ENCODE measurements at places on chromosomes 6 and 20. TPM values are rescaled to one million over a fixed set of nuclear protein-coding genes. Genes with fewer than 3 reads are reported as not detected.
A peak's percentile ranks its signal among the peaks of the same experiment; 100 is the strongest.

DNA sequence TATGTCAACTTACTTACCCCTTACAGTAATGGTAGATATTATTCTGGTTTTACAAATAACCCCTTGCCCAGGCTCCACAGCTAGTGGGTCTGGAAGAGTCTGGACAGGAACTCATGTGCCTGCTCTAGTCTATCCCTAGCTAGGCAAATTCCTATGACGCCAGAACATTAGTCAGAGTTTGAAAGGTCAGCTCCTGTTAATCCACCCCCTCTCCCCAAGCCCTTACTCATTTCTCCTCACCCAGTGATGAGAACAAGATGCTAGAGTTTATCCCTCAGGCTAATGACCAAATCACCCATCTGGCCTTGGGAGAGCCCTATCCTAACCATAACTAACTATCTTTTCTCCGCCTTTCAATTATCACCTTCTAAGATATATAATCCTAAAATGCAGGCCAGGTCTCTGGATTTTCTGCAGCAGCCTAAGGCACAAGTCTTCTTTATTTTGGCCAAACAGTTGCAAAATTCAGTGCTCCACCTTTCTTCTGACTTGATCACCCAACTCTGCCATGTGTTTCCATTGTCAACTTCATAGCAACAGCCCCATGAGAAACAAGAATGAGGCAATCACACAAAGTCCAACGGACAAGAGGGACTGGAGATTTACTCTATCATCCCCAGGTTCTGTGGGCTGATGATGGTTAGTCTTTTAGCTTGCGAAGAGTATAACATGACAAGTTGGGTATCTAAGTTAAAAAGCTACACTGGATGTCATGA, 113.3 kb downstream of the TASP1 start:
- no peak for DNase-seq

- no peak for DNase-seq
These were observed 64.0 kb upstream of the KCNK16 start for GRCh38 chr6:39386487-39386886.

GRCh38 chr6:31243508-31243907, 28.4 kb downstream of the HLA-C start:
- DNase-seq, result peak; percentile 26

- no peak for DNase-seq
These were observed 45.1 kb downstream of the FNDC1 start for GRCh38 chr6:159214281-159214680.

GRCh38 chr6:148892247-148892646, 145.4 kb downstream of the UST start:
- DNase-seq, result no peak

The CLPSL1 gene
- total RNA-seq, result not detected

DNA sequence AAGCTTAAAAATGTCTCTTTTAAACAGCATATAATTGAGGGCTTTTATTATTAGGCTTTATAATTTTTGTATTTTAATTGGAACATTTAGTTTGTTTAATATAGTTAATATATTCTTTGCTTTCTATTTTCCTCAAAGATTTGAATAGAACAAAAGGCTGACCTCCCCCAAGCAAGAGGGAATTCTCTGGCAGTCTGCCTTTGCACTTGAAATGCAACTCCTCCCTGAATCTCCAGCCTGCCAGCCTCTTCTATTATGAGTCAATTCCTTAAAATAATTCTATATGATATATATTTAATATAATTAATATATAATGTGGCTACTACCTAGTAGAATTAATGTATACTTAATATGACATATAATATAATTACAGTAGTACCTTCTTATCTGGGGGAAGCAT, 69.2 kb downstream of the PTPRA start:
- DNase-seq, result no peak

DNA sequence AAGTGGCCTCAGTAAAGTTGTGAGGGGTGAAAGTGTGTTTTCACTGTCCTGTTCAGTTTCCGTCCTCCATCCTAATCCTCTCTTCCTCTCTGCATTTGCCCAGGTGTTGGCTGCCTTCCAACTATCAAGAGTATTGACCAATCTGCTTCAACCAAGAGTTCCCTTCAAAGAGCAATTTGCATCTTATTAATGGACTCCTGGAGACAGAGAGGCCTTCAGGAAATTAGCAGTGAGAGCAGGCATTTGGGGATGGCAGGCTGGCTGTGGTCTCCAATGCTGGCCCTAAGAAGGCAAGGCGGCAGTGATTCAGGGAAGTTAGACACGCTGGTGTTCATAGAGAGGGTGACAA, 77.2 kb downstream of the GPR6 start:
- DNase-seq, result no peak

GRCh38 chr6:166523782-166524559, 62.5 kb downstream of the RAMACL start:
- no peak for DNase-seq

The BPI gene
- not detected for total RNA-seq

DNA sequence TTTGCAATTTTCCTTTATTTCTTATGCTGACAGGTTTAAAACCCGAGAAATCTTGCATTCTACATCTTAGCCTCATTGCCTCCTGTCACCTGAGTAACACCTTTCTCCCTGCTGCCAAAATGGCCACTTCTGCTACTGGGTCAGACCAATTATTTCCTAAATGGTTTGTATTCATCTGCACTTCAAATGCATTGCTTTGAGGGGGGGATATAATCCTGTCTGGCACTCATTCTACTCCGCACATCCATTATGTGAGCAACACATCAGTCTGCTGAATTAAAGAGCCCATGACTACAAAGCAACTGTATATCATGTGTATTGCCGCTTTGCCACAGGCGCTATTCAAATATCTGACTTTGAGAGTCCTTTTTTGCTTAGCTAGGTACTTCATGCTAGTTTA, 141.6 kb upstream of the TSHZ2 start:
- DNase-seq, result no peak

DNA sequence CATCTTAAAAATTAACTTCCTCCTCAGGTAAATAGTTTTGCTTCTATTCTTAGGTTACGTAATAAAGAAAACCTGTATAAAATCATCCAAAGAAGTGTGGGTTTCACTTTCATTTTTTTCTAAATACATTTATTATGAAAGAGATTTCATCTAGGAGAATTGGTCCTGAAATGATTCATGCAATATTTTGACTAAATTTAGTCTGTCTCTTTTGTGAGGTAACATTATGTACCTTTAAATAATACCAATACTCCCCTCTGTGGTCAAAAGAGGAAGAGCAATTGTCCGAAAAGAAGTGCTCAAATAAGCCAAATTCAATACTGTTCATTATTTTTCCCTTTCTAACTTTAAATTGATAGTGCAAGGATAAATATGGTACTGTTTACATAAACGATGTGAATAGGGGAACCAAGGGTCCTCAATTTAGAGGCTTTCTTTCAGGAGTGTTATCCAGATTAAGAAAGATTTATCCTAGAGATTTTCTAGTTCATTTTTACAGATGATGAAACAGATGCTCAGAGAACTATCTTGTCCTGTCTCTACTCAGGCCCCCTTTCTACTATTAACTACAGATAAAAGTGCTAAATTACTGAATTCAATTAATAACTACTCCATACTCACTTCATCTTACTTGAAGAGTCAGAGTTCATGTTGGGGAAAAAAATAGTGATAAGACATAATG, 26.2 kb downstream of the CYP39A1 start:
- peak; percentile 55 for DNase-seq

GRCh38 chr6:99334526-99335127, 14.8 kb downstream of the FAXC start:
- DNase-seq, result peak; percentile 50

The TBXT gene
- total RNA-seq, result not detected

DNA sequence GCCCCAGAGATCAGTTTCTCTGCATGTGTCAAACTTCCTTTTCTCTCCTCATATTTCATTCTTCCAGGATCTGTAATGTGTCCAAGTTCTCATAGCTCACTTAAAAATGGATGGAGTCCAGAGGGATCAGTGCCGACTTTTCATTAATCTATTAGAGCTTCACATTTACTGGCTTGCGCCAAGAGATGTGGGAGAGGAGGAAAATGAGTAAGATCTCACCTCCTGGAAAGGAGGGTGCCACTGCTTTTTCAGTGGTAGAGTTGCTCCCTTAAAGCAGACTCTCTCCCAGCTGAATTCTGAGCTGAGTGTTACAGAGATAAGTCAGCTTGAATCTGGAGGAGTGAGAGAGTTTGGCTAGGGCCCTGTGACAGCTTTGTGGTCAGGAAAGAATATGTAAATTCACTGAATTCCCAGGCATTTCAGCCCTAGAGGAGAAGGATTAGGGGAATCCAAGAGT, 175.9 kb downstream of the SOX4 start:
- no peak for DNase-seq

- DNase-seq, result no peak
These were observed 143.3 kb upstream of the MAP3K7 start for GRCh38 chr6:90730151-90730673.

The LHFPL5 gene
- 0.16 TPM for total RNA-seq

DNA sequence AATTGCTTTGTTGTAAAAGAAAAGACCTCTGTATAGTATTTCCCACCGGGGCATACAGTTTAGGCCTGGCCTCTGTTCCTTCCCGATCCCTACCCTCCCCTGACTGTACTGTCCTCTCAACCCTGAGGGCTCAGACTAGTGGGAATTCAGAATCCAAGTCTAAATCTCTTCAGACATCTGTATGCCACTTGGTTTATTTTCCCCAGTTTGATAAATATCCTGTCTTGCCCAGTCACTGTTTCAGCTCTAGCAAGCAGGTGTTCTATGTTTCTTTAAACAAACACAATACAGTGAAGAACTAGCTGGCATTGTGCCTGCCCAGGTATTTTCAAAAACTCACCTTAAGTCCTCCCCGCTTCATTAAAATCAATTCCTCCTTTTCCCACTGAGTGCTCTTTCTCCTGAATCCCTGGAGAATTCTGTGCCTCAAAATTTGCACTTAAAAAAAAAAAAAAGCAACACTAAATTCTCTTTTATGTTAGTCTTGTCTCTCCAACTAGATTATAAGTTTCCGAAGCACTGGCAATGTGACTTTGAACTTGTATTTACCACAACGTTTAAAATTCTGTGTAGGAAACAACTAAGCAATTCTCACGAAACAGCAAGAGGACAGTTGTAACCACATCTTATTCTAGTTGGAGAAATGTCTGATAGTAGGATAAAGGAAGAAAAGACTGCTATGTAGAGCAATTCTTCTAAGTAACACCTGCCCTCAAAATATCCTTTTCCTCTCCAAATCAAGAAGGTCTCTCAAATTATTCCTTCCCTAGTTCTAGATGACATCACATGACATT, 112.0 kb upstream of the CARMIL1 start:
- DNase-seq, result peak; percentile 15

DNA sequence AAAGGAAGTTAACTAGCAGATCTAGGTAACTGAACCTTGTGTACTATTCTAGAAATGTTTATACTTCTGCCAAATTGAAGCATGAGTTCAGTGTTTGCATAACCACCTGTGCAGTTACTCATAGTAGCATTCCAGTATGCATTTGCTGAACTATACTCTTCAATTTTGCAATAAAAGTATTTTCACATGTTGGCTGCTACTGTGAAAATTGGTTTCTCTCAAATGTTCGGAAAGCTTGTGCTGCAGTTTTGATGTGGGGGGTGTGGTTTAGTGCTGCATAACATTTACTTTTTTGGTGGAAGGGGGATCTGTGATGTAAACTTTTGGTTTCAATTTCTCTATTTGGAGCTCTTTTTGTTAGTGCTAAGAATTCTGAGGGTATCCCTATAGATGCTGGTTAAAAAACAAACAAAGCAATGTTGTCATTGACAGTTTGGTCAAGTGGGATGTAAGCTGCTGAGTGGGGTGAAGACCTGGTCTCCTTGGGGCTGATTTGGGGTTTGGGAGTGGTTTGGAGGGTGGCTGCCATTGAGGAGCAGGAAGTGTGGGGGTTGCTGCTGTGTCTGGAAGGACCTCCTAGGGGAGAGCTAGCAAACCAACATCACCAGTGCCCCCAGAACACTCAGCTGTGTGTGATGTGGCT, 87.8 kb downstream of the CARMIL1 start:
- DNase-seq, result no peak

The RIPOR2 gene
- 0.20 TPM for total RNA-seq

GRCh38 chr6:8857160-8857559, 421.8 kb upstream of the SLC35B3 start:
- no peak for DNase-seq

DNA sequence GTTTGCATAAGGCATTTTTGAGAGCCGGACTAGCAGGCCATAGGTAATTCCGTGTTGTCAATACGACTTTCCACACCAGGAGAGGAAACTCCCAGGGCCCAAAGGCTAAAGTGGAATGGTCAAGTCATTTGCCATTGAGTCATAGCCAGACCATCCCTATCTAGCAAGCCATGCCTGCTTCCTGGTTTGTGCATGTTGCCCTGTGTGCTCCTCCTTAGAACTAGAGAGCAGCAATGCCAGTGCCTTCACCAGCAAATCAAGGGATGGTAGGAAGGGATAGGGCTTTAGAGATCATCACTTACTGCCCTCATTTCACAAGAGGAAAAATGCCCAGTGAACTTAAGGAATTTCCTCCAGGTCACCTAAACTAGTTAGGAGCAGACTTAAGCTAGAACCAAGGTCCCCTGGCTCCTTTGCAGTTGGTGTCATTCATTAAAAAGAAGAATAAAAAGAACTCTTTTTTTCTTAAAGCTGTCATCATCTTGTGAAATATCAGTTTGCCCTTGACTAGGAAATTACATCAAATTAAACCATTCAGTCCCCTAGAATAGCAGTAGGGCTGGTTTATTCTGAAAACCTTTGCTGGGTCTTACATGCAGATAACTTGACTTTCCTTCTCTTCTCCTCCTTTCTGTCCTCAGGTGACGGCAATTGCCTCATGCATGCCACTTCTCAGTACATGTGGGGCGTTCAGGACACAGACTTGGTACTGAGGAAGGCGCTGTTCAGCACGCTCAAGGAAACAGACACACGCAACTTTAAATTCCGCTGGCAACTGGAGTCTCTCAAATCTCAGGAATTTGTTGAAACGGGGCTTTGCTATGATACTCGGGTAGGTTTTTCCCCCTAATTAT, 7.4 kb downstream of the TNFAIP3 start:
- DNase-seq, result no peak

The VGLL2 gene
- not detected for total RNA-seq

The DYNLT2 gene
- total RNA-seq, result 1.7 TPM

The CCN2 gene
- 29.2 TPM for total RNA-seq

- DNase-seq, result no peak
These were observed 81.9 kb downstream of the GJA10 start for GRCh38 chr6:89975991-89976693.

- peak; percentile 46 for DNase-seq
These were observed 22.1 kb downstream of the DCBLD1 start for GRCh38 chr6:117504478-117505144.

- DNase-seq, result no peak
These were observed 9.9 kb upstream of the NCR2 start for GRCh38 chr6:41325446-41326066.
